ENCODE measurements at places on chromosomes 6 and 20.
A peak's percentile ranks its signal among the peaks of the same experiment; 100 is the strongest.

GRCh38 chr6:110034667-110035036 lies 56.5 kb downstream of the GPR6 start:
- no peak for DNase-seq

DNA sequence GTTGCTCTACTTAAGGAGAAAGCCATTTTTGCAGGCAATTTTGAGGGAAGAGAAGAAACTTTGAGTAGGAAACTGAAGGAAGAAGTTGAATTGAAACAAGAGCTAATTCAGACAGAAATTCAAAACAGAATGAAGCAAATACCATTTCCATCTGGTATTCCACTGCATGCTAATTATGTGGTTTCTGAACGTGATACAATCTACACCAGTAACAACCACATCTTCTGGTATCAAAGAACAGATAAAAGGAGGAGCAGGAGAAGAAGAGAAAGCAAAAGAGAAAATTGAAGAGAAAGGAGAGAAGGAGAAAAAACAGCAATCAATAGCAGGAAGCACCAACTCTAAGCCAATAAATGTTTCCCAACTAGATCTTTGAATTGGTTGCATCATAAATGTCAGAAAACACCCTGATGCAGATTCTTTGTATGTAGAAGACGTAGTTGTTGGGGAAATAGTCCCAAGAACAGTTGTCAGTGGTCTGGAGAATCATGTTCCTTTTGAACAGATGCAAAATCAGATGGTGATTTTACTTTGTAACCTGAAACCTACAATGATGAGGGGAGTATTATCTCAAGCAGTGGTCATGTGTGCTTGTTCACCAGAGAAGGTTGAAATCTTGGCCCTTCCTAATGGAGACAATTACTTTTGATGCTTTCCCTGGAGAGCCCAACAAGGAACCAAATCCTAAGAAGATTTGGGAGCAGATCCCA lies 132.4 kb downstream of the MACROD2 start:
- no peak for DNase-seq

GRCh38 chr6:90186637-90187371 lies 109.8 kb downstream of the BACH2 start:
- DNase-seq: no peak

- no peak for DNase-seq
Observed at GRCh38 chr6:73088138-73088813, 137.0 kb downstream of the KHDC1L start.

DNA sequence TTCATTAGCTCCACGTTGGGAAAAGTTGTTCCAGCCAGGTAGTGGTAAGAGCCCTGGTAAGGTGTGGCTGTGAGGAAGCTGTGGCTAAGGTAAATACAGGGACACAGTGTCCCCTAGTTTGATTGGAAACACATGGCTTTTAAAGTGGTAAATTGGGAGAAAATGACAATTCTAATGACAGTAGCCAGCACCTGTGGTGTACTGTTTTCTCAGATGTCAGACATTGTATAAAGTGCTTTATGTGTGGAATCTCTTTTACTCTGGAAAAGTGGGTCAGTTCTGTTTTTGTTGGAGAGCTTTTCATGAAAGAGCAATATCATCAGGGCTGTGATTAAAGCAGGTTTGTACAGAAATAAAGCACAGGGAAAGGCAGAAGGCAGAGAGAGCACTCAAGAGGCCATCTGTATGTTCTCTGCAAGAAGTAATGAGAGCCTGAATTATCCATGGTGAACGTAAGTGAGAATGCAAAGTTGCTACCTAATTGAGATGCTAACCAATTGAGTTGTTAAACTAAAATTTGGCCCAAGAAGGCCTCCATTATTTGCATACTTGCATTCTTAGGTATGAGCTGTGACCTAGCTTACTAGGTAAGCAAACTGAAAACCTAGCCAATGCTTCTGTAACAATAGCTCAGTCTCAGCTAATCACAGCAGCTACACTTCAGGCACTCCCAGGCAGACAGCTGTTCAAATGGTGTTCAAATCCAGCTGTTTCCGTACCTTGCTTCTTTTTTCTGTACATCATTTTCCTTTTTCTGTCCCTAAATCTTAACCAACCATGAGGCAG lies 28.2 kb downstream of the MRAP2 start:
- no peak for DNase-seq

DNA sequence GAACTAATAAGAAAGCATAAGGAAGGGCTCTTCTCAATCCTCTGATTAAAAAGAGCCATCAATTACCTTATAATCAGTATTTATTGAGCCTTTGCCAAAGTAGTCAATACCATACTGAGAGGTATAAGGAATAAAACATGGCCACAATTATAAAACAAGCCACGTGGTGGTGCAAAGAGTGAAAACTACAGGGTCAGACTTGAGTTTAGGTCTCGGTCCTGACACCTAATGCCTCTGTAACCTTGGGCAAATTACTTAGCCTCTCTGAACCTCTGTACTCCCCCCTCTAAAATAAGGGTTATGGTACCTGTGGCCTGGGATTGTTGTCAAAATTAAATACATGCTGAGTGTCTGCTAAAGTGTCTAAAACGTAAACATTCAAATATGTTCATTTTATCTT lies 11.8 kb downstream of the TRIM10 start:
- DNase-seq: no peak

- no peak for DNase-seq
Observed at GRCh38 chr6:168260420-168260987, 59.1 kb downstream of the DACT2 start.

DNA sequence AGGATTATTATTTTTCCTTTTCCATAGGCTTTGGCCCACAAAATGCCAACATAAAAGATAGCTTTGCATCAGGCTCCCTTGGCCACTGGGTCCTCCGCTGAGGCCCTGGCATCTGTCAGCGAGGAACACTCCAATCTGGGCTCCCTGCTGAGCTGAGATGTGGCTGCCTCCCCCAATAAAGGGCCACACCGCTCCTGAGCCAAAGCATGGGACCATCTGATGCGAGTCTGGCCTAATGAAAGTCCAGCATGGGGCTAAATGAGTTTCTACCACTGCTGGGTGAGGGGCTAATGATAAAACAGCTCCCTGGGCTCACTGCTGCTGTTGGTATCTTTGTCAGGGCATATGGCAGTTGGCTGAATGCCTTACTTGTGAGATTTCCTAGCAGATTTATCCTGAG lies 817.5 kb upstream of the SLC35B3 start:
- no peak for DNase-seq

- peak; percentile 41 for DNase-seq
Observed at GRCh38 chr6:27575594-27576361, 102.9 kb upstream of the ZNF184 start.

- DNase-seq: peak; percentile 13
Observed at GRCh38 chr20:36344517-36345132, 38.5 kb downstream of the DLGAP4 start.

- DNase-seq: no peak
Observed at GRCh38 chr6:13396241-13396792, 68.0 kb upstream of the TBC1D7 start.

- DNase-seq: no peak
Observed at GRCh38 chr6:10425975-10426780, 11.3 kb upstream of the TFAP2A start.

DNA sequence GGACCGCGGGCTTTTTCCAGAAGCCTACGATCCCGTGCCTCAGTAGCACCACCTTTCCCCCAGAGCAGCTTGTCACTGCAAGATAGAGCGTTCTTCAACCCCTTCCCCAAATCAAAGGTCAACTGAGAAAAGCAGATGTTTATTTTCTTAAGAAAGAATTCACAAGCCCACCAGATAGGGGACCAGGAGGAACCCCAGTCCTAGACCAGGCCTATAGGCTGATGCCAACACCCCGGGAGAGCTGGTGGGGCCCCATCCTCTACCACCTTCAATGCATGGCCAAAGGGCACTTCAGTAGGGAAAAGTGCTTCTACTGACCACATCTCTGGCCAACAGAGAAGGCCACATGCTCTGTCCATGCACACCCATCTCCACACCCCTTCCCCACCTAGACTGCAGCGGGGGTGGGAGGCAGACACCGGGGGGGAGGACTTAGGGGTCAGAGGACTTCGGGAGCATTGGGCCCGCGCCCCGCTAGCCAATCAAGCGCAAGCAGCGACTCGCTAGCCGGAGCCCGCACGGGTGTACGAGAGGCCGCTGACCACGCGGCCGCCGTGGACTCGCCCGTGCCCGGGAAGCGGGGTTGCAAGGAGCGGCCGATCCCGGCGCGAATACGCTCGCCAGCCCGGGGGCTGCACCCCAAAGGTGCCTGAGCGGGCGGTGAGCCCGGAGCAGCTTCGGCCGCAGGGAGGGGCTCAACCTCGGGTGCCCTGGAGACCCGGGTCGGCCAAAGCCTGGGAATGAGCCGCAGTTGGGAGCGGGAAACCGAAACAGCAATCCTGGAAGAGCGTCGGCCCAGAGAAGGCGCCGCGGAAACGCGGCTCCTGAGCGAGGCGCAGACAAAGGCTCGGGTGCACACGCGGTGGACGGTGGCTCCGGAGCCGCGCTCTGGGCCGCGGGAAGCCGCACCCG lies 2.8 kb downstream of the PDE10A start:
- no peak for DNase-seq

DNA sequence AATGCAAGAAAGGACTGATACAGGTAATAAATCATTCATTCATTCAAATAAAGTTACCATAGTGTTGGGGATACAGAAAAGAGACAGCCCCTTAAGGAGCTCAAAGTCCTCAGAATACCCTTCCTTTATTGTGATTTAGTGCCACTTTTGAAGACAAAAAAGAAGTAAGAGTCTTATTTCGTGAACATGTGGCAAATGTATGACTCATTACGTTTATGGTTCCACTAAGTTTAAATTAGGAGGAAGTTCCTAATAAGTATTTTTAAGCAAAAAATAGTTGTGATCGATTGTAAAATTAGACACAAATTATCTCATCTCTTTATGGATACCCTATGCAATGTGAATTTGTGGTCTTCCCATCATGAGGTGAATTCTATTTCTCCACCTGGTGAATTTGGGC lies 38.5 kb upstream of the GCLC start:
- DNase-seq: no peak

DNA sequence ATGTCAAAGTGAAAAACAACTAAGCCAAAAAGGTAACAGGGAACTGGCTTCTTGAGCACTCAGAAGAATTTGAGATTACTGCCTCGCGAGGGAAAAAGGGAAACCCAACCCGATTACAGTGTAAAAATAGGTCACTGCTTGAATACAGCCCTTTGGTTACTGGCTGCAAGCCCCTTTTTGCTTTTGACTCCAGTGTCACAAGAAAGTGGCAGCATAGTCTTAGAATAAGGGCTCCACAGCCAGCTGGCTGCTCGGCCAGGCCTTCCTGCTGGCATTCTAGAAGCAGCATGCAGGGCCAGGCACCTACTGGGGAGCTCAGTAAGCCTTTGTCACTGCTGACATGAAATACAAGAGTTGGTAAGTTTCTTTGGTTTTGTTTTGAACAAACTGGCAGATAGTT lies 83.0 kb downstream of the ZHX3 start:
- no peak for DNase-seq

GRCh38 chr6:10621847-10622246 lies 72.6 kb downstream of the C6orf52 start:
- DNase-seq: no peak

DNA sequence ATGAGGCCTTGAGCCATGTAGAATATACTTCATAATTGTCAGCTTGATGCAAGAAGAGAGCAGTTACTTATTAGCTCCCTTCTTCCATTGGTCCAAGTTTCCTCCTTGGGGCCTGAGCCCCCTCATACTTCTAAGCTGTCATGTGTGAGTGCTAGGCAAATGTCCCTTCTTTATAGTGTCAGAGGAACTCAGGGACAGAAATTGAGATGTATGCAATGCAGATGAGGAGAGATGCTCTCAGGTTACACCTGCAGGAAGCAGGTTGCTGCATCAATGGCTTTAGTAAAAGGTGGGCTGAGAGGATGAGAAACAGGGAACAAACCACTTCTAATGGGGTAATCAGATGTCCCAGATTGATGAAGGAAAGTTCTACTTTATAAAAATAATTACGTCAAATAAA lies 6.7 kb upstream of the PDSS2 start:
- no peak for DNase-seq

DNA sequence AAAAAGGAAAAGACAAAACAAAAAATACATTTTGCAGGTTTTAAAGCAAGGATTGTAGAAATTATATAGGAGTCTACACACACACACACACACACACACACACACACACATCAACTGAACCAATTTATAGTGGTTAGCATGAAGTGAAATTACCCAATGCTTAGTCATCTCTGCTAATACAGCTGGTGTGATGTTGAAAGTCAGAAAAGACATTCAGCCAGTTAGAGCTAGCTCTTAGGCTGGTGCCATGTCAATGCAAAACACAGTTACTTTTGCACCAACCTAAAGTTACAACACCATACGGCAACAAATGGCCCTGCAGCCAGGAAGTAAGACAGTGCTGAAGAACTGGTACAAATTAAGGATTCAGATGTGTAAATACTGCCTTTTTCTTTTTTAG lies 15.2 kb downstream of the FAM210B start:
- DNase-seq: no peak

DNA sequence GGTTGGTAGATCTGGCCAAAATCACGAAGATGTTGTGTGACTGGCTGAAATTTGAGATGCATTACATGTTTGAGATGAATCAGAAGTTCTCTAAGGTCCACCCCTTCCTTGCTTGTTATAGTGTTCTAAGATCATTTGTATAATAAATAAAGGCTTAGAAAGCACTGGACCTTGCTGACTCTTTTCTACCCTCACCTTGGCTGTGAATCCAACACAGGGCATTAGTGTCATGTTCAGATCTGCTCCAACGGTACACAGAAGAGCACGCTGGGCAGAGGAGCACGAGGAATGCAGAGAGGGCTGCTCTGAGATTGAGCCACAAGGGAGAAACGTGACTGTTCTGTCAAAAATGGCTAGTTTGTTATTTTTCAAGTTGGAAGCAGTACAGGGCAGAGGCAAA lies 169.5 kb upstream of the HDAC2 start:
- no peak for DNase-seq

- no peak for DNase-seq
Observed at GRCh38 chr6:44065443-44066140, 61.7 kb downstream of the MRPL14 start.

DNA sequence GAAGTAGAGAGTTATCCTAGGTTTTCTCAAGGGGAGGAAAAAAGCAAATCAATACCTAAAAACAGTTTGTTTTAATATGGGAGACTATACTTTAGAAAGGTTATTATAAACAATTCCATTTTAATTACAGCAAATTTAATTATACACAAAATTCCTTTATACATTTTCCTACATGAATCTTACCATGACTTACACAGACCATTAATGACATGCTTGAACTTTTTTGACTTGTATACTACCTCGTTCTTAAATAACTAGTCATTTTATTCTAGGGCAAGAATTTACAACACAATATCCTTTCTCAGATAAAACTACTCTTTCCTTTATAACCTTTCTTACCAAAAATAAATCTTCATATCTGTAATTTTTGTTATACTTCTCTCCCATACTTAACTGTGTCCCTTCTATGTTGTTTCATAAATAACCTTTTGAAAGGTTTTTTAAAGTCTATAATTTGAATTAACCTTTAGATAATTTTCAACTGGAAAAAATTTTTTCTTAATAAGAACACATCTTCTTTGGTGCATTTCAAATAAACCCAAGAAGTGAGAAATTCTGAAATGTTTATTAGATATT lies 729.4 kb downstream of the TENT5A start:
- peak; percentile 34 for DNase-seq

DNA sequence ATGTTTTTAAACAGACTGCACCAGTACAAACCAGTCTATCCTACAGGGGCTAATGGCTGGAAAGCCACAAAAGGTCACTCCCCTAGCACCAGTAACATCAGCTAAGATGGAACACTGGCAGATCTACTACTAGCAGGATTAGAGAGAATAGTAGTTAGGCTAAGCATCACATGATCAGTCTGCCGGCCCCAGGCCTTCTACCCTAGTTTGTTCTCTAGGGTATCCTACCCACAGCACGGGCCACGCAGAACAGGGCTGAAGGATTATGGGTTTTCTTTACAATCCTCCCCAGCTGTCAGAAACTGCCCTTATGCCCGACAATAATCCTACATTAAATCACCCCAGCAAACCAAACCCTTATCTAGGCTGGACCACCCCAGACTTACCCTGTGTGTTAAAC lies 156.0 kb downstream of the LY86 start:
- no peak for DNase-seq
